ENCODE measurements at places on chromosomes 16 and 17.

GRCh38 chr16:50688867-50689266, 4.5 kb upstream of the NOD2 start:
- no peak for DNase-seq

DNA sequence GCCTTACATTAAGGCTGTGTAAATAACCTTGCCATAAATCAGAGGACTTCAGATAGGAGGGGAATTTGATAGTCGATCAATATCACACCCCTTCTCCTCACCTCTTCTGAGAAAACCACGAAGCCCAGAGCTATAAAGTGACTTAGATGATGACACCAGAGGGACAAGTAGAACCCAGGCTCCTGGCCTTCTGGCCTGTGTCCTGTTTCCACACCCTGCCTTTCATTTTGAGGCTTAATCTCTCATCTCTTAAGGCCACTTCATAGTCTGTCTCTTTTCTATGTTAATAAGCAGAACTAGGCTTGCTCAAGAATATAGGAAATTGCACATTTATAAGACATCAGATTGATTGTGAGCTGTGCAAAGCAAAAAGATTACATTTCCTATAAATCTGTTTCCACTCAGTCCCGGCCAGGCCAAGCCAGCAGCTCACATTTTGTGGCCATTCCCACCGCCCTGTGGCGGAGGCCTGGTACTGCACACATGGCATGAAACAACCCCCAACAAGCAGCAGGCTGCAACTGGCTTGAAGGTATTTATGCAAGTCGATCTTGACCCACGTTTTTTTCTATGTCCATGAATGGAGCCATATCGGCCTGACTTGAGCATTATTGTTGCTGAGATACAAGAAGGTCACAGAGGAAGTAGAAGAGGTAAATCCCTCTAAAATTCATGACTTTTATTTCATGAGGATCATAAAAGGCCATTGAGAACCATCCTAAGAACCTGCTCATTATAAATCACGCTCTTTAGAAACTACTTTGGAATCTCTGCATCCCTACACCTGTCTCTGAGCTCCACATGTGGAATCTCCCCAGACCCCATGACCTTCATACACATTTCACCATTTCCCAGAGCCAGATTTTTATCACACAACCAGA, 93.7 kb downstream of the PMP22 start:
- DNase-seq, result peak; percentile 79

- DNase-seq, result no peak
Measured at GRCh38 chr16:83040174-83040573, 413.4 kb downstream of the CDH13 start.

GRCh38 chr16:31471875-31472708, at the start of gene TGFB1I1:
Gene TGFB1I1 (plus strand): TSS chr16:31472152. CDS start chr16:31472189, 37 bp downstream.
- DNase-seq, result no peak

- peak; percentile 56 for DNase-seq
Measured at GRCh38 chr17:80441133-80441578, 26.2 kb downstream of the ENDOV start.

GRCh38 chr17:12659500-12659899, 6.2 kb upstream of the MYOCD start:
- DNase-seq, result no peak

- DNase-seq, result peak; percentile 67
Measured at GRCh38 chr16:19375561-19376158, 42.0 kb upstream of the TMC5 start.

- DNase-seq, result peak; percentile 19
Measured at GRCh38 chr17:2710803-2711607, 559 bp downstream of the CLUH start.

DNA sequence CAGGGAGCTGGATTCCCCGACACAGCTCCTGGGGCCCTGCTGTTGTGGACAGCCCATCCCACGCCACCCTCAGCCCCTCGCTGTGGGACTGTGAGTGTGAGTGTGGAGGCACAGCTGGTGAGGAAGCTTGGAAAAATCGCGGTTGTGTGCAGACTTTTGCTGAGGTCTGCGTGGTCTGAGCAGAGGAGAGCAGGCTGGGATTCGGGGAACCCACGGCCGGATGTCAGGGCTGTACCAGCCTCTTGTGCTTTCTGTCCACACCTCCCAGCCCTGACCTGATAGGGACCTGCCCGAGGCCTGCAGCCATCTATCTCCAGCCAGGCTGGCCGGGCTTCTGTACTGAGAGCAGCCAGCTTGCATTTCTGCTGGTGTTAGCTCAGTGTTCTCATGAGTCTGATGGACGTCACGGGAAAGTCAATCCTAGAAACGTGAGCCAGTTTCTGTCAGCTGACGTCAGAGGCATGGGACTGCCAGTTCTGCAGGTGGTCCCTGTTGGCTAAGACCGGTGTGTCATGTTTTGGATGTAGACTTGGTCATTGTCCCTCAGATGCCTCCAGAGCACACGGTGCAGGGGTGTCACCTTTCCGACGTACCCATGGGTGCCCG, 72.8 kb upstream of the ZNF750 start:
- no peak for DNase-seq

DNA sequence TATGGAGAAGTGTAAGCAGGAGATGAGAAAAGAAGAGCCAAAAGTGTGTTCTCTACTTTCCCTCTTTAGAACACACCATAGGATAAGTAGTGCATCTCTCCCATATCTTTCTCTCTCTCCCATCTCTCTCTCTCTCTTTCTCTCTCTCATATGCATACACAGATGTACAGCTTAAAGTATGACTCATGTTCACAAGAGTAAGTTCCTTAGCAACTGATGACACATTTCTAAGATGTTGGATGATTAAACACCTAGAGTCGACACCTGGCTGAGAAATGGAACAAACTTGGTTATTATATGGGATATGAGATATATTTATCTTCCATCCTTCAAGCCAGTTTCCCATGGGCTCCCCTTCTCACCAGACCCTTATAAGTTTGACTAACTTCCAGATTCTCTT, 113.5 kb downstream of the TMEM132E start:
- DNase-seq, result no peak

DNA sequence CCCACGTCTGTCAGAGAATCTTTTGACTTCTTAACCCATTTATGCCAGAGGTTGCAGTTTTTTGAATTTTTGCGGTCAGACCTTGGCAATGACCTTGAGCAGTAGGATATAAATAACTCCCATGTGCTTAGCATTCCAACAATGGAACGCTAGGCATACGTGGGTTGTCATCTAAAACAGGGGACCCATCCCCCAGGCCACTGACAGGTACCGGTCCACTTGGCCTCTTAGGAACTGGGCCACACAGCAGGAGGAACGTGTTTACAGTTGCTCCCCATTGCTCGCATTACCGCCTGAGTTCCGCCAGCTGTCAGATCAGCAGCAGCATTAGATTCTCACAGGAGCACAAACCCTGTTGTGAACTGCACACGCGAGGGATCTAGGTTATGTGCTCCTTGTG, 76.8 kb upstream of the LGALS9 start:
- no peak for DNase-seq

- DNase-seq, result peak; percentile 84
Measured at GRCh38 chr17:77125432-77125901, 15.3 kb upstream of the SEC14L1 start.

GRCh38 chr17:31494259-31495021, 103.0 kb downstream of the RAB11FIP4 start:
- no peak for DNase-seq
